Renal pelvis (tissue), 12 donors: ENCODE measurements at places on chromosomes 16 and 17.

DNA sequence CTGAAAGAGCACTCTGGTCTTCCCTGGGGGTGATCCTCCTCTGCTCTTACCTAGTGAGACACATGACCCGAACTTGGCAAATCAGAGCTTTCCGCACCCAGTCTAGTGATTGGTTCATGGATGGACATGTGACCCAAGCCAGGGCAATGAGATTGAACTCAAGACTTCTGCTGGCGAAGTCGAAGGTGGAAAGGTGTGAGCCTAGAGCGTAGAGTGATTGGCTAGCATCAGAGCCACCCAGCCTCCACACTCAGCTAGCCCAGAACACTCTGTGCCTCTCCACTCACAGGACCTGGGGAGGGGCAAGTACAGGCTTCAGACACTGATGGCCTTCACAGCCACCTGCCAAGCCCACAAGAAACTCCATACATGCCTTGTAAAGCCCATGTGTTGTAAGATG, 17.6 kb downstream of the ATPAF2 start:
- no peak for DNase-seq

DNA sequence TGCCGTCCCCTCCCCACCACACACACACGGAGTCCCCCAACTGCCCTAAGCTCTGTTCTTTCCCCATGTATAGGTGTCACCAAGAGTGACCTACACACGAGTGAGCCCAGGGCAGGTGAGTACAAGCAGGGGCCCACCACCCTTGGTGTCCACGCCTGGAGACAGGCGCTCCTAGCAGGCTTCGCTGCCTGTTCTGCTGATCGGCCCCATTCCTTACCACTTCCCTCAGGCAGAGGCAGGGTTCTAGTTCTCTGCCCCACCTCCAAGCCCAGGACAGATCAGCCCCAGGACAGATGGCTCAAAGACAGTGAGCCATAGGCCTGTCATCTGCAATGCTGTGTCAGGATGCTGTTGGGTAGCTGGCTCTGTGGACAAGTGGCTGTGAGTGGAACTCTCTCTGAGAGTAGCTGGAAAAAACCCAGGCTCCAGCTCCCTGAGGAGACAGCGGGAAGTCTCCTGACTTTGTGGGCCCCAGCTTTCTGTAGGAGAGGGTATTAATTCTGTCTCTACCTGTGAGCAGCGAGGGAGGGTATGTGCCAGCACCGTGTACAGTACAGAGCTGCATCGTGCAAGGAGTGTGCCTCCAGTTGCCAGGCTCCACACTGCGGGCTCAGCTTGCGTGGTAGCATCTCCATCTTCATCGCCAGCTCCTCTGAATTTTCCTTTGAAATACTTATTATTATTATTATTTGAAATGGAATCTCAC, 897 bp downstream of the TP53I13 start:
- DNase-seq, result no peak

GRCh38 chr17:46730026-46730425, 88.5 kb downstream of the WNT3 start:
- no peak for DNase-seq

DNA sequence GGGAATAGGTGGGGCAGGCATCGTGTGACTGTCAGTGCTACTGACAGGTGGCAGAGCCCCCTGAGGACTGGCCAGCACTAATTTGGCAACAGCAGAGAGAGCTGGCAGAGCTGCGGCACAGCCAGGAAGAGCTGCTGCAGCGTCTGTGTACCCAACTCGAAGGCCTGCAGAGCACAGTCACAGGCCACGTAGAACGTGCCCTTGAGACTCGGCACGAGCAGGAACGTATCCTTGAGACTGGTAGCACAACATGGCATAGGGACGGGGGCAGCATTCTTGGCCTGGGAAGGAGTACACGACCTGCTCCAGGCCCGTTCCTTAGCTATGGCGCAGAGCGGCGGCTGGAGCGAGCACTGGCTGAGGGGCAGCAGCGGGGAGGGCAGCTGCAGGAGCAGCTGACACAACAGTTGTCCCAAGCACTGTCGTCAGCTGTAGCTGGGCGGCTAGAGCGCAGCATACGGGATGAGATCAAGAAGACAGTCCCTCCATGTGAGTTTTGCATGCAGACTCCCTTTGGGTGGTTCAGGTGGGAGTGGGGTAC, 3.0 kb upstream of the NRN1L start:
- no peak for DNase-seq

DNA sequence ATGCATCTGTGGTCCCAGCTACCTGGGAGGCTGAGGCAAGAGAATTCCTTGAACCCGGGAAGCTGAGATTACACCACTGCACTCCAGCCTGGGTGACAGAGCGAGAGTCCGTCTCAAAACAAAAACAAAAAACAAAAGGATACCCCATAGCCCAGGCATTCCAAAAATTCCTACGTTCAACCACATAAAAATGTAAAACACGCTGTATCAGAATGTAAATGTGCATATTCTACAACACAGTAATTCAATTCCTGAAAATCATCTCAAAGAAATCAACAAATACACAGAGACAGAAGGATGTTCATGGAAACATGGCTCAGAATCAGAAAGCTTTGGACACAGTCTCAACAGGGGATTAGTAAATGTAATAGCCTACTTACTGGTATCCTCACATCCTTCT, 33.0 kb downstream of the COG7 start:
- DNase-seq, result no peak

DNA sequence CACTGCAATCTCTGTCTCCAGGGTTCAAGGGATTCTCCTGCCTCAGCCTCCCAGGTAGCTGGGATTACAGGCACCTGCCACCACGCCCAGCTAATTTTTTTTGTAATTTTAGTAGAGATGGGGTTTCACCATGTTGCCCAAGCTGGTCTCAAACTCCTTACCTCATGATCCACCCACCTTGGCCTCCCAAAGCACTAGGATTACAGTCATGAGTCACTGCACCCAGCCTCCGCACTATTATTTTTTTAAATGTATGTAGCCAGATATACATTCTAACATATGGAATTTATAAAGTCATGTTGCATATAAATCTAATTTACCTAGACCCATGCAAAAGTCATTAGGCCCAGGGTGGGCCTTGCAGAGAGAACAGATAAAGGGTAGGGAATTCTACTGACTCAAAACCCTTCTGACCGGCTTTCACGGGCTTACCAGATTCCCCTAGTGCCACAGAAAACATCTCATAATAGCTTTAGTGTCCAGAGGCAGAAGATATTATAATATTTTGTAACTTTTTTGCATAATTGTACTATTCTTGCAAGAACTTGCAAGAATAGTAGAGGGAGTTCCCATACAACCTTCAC, 20.5 kb upstream of the HELZ start:
- DNase-seq, result no peak

GRCh38 chr16:47939680-47940079, 216.1 kb downstream of the ABCC12 start:
- DNase-seq, result no peak

DNA sequence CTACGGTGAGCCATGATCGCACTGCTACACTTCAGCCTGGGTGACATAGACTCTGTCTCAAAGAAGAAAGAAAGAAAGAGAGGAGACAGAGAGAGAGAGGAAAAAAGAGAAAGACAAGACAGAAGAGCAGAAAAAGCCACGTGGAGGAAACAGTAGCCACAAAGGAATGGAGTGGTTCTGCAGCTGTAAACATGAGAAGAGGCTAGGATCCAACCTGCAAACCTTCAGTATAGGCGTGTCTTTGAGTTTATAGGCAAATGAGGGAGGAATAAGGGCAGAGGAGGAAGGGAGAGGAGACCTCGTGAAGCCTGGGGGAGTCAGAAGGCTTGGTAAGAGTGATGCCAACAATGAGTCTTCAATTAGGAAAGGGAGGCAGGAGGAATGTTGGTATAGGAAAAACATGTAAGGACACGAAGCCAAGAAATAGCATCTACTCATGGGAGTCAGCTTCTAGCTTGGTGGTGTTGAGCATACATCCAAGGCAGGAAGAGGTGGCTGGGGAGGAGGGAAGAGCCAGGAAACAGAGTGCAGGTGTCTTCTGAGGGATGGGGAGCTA, 3.9 kb downstream of the MED9 start:
- no peak for DNase-seq

DNA sequence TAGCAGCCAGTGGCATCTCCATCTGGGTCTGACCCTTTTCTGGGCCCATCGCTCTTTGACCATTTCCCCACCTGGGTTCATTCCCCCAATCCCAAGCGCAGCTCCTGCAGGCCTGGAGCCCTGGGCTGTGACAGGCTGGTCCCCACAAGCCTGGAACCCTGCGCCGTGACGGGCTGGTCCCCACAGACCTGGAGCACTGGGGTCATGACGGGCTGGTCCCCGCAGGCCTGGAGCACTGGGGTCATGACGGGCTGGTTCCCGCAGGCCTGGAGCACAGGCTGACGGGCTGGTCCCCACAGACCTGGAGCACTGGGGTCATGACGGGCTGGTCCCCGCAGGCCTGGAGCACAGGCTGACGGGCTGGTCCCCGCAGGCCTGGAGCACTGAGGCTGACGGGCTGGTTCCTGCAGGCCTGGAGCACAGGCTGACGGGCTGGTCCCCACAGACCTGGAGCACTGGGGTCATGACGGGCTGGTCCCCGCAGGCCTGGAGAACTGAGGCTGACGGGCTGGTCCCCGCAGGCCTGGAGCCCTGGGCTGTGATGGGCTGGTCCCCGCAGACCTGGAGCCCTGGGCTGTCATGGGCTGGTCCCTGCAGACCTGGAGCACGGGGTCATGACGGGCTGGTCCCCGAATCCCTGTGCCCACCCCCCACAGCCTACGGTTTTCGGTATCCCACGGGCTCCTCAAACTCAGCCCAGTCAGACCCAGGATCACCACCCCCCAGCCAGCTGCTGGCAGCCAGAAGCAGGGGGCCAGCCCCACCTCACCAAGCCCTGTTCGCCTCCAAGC, 16.6 kb downstream of the TMC6 start:
- DNase-seq, result no peak

- DNase-seq, result no peak
These were observed 19.3 kb downstream of the TSPOAP1 start for GRCh38 chr17:58308985-58309917.

DNA sequence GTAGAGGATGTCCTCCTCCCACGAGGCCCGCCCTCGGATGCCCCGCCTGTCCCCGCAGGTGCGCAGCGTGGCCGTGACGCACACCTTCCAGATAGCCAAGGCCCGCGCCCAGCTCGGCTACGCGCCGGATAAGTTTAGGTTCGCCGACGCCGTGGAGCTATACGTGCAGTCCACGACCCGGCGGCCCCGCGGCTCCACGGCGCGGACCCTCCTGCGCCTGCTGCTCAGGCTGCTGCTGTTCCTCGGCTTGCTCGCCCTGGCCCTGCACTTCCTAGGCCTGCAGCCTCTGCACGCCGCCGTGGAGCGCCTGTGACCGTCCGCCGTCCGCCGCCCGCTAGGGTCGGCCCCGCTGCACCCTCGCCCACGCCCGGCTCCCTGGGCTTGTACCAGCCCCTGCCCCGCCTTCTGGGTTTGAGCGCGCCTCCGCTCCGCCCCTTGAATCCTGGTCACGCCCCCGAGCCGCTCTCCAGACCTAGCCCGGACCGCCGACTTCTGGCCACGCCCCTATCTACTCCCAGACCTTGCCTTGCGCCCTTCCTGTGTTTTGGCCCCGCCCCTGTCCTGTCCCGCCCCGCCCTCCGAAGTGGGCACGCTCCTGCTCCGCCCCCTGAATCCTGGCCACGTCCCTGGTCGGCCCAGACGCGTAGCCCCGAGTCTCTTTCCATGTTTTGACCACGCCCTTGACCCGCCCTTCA, 15.8 kb upstream of the EEF2K start:
- DNase-seq, result no peak

- peak; percentile 46 for DNase-seq
These were observed 682.1 kb upstream of the SOX9 start for GRCh38 chr17:71438631-71439146.

DNA sequence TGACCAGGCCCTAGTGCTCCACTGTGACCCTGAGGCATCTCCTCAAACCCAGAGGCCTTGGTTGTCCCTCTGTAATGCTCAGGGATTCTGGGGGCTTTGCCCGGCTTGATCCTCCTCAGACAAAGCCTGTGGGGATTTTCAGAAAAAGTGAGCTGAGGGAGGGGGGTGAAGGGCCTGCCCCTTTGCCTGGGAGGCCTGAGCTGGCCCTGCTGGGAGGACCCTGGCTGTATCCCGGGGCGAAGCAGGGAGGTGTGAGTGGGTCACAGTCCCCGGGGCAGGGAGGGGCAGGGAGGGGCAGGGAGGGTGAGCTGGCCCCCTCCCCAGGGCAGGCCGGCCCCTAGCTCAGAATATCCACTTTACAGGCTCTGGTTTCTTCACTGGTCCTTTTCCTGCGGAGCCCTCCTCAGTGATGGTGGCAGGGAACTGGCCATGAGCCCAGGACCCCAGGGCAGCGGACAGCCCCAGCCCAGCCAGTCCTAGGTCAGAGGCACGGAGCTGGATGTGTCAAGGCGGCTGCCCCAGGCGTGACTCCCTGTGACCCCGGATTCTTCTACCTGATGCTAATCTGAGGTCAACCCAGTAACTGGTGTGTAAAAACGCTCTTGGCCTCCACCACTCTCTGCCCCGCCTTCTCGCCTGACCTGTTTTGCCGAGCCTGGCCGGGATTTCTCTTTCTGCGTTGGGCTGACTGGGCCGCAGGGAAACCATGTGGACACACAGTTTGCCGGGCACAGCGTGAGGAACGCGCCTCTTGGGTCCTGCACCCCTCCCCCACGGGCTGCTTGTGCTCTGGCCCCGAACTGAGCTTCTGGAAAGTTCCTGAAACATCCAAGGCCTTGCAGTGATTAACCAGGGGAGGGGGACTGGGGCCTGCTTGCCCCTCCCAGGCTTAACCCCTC, 5.8 kb upstream of the FASN start:
- peak; percentile 48 for DNase-seq

DNA sequence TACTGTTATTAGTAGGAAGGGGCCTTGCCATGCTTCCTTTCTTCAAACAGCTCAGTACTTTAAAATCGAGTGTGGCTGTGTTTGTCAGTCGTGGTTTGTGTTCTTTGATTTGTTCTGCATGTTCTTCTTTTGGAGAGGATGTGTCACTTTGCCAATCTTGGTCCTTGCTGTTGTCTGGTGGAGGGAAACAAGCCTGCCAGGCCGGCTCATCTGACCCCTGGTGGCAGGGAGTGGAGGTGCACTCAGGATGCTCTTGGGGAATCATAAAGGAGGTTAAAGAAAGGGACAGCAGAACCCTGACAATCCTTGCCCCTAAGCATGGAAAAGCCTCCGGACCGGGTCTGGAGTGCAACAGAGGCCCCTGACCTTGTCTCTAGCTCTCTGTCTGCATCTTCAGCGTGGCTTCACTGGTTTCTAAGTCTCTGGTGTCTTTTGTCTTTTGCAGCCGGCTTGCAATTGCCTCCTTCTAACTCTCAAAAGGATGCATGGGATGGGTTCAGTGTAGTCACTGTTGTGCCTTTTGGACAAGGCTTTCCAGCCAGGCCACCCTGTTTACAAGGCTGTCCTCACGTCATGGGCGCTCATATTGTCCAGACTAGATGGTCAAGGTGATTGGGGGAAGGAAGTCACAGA, 135.8 kb downstream of the WWOX start:
- no peak for DNase-seq

GRCh38 chr17:77867308-77867781, 91.2 kb upstream of the TNRC6C start:
- no peak for DNase-seq
